Fibroblast of the aortic adventitia (primary cell): ENCODE measurements at places on chromosomes 12 and 14.

DNA sequence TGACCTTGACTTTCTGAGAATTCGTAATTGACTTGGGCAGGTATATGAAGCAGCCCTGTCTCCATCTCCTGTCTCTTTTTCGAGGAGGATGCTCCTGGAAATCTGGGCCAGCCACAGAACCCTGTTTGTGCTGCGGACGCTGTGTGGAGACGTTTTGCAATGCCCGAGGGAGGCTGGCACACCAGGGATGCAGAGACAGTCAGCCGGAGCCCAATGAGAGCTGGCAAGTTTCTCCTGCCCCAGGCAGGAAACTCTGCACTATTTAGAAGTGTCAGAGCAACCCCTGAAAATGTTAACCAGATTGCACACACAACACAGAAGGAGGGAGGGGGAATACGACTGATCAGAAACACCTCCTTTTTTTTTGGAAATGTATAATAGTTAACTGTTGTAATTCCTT, 103.2 kb upstream of the DYRK2 start:
- no peak for DNase-seq

DNA sequence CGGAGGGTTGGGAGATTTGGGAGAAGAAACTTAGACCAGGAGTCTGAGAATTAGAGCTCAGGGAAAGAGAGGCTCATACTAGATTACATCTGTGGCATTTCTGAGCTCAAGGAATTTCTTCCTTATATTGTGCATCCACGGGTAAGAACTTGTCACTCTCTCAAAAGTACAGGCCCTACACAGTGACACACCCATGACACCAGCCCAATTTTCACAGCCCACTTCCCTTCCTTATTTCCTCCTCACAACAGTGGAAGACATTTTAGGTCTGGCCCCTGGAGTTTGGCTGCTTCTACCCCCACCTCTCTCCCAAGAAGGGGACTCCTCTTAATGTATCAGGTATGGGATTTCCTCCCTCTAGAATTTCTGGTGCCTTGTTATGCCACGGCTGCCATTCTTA, 9.2 kb upstream of the ZNF385A start:
- no peak for DNase-seq

GRCh38 chr12:48601013-48601756, 31.3 kb upstream of the LALBA start:
- DNase-seq, result peak; percentile 8

DNA sequence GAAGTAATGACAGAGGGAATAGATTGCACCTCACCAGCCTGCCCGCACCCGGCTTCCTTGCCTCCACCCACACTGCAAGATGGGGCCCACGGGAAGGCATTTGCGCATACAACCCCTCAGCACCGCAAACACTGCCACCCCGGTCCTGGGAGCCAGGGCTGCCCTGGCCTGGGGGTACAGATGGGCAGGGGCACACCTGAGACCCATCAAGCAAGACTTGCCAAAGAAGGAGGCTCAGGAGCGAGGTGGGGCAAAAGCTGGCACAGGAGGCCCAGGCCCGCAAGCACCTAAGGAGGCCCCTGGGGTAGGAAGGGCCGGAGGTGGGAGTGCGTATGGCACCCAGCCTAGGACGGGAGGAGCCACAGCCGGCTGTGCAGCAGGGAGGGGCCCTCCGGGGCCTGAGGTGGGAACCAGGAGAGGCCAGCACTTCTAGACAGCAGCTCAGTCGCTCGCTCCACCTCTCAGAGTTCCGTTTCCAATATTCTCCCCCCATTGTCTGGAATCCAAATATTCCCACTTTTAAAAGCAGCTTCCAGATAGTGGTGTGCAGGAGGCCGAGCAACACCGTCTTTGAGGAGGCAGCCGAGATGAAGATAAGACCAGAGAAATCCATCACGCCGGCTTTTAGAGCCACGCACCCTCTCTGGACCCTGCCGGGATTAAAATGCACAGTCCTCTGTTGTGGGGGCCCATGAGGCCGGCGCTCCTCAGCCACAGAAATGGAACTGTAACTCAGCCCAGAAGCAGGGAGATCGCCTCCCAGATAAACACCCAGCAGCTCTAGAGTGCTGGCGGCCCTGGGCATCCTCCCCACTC, 12.2 kb upstream of the C14orf180 start:
- DNase-seq, result no peak

GRCh38 chr12:16927259-16927658, 321.3 kb upstream of the LMO3 start:
- no peak for DNase-seq

GRCh38 chr14:76376878-76377734, 1.2 kb downstream of the ESRRB start:
- DNase-seq, result no peak

DNA sequence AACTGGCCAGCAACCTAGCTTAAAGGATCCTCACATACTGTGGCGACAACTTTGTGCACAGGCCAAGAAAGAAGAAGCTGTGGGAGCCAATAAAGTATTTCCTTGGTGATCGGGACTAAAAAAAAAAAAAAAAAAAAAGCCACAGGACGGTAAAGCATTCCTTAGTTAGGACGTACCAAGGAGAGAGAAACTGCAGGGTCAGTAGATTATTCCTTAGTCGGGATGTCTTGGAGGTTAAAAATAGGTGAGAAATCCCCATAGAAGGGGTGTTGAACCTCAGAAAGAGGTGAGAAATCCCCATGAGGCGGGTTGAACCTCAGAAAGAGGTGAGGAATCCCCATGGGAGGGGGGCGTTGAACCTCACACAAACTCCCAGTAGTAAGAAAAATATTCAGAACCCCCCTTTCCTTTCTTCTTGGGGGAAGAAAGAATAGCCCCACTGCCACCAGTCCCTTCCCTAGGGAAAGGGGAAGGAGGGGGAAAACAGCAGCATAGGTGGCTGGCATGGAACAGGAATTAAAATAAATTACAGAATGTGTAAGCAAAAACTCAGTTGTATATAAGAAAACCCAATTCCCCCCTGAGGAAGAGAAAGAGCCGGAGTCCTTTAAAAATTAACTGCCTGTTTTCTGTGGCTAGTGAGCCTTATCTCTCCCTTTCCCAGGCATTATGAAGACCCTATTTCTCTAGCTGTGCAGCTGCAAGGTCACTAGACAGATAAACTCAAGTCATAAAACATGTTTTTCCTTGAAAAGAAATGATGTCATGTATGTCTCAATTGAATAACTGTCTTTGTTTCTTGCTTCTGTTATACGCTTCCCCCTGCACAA, 26.8 kb downstream of the KLRK1 start:
- DNase-seq, result no peak

- peak; percentile 93 for DNase-seq
Observed at GRCh38 chr14:89912667-89913211, 41.8 kb downstream of the EFCAB11 start.

GRCh38 chr12:130254461-130255276, 83.0 kb upstream of the PIWIL1 start:
- DNase-seq, result no peak

DNA sequence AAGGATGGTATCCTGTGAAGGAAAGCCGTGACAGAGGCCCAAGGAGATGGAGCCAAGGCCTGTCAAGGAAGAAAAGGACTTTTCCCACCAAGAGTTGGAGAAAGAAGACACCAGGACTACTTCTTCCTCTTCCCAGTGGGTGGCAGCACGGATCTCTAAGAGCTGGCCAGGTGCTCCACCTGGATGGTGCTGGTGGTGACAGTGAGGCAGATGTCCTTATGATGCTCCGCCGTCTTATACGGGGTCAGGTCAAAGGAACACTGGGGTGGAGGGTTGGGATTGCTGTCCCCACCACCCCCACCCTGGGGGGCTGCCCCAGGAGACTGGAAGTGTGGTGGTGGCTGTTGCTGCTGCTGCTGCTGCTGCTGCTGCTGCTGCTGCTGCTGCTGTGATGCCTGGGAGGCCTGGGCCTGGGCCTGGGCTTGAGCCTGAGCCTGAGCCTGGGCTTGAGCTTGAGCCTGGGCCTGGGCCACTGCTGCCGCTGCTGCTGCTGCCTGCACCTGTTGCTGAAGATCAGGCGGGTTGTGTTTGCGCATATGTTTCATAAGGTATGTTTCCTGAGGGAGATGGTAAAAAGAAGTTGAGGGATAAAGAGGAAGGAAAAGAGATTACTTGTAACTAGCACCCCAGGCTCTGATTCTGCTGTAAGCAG, 4.8 kb upstream of the ING4 start:
- DNase-seq, result no peak

- DNase-seq, result peak; percentile 9
Observed at GRCh38 chr12:29662734-29663323, 120.9 kb downstream of the TMTC1 start.

- no peak for DNase-seq
Observed at GRCh38 chr12:64779354-64779974, 20.3 kb upstream of the GNS start.

GRCh38 chr12:4388032-4388431, 8.5 kb upstream of the FGF23 start:
- no peak for DNase-seq

GRCh38 chr14:75460394-75460793, 32.6 kb downstream of the JDP2 start:
- DNase-seq, result no peak

DNA sequence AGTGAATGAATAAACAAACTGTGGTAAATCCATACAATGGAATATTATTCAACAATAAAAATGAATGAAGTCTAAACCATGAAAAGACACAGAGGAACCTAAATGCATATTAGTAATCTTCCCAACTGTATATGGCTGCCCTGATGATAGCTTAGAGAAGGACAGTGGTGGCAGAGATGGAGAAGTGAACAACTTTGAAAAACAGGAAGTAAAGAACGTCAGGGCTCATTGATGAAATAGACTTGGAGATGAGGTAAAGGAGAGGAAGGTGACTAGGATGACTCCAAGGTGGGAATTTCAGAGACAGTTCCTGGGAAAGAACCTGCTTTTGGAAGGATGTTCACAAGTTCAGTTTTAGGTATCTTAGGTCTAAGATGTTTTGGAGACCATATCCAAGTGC, 36.3 kb upstream of the NT5DC3 start:
- DNase-seq, result no peak

DNA sequence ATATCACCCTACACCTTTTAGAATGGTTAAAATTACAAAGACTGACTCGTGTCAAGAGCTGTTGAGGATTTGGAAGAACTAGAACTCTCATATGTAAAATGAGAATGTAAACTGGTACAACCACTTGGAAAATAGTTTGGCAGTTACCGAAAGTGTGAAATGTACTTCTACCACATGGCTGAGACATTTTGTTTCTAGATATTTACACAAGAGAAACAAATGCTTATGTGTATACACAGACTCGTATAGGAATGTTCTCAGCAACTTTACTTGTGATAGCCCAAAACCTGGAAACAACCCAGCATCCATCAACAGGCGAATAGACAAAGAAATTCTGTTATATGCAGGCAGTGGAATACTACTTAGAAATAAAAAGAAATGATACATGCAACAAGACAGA, 103.0 kb downstream of the BRMS1L start:
- DNase-seq, result no peak

DNA sequence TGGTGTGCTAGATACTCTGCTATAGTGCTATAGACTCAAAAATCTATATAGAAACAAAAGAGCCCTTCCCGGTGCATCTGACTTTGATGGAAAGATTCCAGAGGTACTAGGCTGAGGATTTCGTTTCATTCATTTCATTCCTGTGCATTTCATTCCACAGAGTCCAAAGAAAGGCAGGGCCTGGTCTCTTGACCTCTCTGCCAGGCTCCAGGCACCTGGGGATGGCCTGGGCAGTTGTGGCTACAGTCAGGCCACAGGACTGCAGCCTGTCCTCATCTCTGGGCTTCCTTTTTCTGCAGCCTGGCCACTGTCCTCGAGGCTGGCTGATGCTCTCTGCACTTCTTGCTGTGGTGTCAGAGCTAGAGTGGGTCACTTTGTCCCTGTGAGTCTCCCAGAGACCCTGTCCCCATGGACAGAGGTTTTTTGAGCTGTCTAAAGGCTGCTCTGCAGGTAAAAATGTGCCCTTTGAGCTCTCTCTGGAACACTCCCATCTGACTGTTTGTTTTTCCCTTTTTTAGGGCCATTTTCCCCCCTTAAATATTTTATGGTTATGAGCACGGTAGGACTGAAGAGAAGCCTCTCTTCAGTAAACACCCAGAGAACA, 3.2 kb upstream of the VDR start:
- no peak for DNase-seq

DNA sequence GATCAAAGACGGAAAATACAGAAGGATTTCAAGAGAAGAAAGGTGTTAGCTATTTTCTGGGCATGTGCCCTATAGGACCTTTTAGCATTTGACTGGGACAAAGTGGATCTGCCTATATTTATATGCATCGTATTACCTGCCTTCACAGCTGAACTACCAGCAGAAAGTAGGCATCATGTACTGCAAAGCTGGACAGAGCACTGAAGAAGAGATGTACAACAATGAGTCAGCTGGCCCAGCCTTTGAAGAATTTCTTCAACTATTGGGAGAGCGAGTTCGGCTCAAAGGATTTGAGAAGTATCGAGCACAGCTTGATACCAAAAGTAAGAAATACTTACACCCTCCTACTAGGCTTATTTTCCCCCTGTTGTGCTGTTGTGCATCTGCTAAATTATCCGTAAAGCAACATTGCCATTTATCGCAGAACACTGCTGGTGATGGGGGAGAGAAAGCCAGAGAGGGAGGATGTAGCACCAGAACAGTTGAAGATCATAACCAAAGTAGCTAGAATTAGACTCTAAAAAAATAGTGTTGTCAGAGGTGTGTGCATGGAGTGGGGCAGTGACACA, 282.0 kb upstream of the RGS6 start:
- DNase-seq, result no peak

DNA sequence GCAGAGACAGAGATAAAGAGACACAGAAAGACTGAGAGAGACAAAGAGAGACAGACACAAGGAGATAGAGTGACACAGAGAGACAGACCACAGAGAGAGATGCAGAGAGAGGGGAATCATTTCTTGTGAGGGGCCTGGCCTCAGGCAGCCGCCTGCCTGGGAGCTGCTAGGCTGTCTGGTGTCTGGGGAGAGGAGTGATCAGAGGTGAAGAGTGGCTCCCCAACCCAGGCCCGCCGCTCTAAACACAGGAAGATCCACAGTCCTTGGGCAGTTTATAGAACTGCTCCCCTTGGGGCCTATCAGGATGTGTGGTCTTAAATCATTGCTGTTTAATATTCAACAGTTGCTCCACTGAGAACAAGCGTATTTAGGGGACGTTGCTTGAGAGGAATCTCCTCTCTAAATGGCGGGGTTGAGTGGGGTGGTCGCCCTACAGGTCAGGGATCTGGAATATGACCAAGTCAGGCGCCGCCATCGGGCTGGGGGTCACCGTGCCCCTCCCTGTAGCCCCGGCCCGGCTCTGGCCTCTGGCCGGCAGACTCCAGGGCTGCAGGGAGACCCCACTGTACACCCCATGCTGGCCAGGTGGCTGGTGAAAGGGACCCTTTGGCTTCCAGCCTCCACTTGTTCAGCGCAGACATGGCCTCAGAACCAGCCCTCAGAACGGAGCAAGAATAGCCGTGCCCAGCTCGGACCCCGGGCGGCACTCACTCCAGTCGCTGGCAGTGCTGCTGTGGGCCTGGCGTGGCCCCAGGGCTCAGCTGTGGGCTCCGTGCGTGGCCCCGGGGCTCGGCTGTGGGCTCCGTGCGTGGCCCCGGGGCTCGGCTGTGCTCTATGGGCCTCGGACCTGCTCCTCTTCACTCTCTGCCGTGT, 89.4 kb downstream of the GALNT9 start:
- no peak for DNase-seq

DNA sequence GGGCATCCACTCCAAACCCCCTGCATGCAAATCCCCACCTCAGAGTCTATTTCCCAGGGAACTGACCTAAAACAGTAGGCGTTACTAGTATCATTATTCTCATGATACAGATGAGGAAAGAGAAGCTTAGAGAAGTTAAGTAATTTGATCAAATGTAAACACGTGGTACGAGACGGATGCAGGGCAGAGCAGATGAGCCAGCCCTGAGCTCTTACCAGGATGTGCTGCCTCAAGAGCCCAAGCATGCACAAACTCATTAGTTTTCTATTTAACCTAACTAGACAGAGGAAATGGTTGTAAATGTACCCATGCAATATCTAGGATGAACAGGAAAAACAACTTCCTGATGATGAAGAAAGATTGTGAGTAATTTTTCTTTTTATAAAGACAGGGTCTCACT, 173.3 kb upstream of the RASSF8 start:
- no peak for DNase-seq
